HL-60 (cell line): ENCODE measurements at places on chromosomes 3 and 15.

- no peak for DNase-seq
Measured at GRCh38 chr15:57796146-57796545, 89.6 kb downstream of the POLR2M start.

DNA sequence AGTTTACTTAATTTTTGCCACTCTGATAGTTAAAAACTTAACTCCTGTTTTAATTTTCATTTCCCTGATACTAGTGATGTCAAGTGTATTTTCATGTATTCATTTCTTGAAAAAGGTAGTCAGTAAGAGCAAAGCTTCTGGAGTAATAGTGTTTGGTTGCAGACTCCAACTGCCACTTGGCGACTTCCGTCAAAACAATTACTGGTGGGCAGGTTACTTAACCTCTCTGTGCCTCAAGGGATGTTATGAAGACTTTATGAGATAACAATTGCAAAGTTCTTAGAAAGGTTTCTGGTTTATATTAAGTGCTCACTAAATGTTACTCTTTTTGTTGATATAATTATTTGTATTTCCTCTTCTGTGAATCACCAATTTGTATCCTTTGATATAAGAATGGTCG is 129.7 kb downstream of the NFKBIZ start:
- no peak for DNase-seq

DNA sequence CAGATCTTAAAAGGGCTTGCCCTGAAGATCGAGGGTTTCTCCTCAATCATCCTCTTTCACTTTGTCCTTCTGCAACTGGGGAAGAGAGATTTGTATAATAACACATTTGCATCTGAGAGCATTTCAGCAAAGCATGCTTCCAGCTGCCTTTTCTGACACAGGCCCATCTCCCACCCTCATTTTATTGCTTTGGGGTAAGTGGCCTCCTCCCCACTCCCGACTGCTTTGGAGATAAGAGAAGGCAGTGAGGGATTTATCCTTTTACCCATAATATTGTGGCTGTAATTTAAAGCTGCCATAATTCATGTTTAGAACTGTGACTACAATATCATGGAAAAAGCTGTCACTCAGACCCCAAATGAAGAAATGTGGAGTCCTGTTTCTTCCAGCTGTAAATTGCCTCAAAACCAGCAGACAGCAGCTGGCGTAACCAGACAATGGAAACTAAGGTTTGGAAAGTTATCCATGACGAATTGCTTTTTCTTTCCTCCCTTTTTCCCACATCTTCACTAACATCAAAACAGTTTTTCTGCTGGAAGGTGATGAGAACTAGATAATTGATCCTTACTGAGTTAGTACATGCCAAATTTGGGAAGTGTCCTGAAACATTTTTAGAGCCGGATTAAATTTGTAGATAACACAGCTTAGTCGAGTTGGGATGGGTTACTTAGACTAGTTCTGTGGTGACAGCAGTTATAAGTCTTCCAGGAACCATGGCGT is 104.2 kb upstream of the PFN2 start:
- DNase-seq, result no peak

DNA sequence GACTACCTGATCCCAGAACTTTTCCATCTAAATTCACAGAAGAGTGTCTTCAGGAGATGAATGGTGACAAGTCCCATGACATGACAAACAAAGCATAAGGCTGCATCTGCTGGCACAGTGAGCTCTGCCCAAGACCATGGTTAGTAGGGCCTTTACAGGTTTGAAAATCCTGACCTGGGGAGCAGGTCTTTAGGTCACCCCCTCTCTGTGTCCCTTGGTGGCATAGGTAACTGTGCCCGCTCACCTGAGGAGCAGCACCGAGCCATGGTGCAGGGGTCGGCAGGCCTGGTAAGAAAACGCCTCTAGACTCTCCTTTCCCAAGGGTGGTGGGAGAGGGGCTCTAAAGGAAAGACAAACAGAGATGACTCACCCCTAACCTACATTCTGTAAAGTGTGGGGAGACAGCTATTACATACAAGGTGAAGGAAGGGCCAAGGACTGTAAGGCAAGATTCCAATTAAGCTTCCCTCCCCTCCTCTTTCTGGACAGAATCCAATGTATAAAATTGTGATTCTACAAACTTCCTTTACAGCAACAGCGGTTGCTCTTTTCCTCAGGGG is 74.0 kb downstream of the SATB1 start:
- no peak for DNase-seq

DNA sequence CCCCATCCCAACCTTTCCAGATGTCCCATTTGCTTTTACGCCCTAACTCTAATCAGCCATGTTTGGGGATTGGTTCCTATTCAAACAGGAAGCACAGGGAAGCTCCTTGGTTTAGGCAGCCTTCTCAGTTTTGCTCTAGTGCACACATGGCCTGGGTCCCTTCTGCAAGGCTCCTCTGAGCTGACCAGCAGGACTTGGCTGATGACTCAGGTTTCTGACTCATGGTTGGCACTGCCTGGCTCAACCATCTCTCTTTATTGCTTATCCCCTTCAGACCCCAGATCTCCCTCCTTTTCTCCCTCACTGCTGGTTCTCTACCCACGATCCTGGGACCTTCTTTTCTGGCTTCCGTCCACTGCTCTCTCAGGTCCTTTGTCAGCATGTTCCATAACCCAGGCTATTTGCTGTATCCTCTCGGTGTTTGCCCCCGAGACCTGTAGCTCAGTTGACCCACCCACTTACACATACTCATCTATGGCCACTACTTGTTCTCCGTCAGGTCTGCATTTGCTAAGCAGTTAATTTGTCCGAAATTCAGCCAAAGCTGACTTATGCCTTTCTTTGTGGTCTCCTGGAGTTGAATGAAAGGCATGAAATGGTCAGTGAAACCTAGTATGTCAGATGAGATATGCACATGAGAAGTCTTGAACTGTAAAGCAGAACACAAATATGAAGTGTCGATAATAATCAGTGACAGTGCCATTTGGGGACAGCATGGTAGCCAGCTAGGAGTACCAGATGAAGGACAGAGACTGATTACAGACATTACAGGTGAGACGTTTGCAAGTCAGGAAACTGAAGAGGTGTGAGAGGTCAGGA is 323.5 kb upstream of the ROPN1 start:
- no peak for DNase-seq

DNA sequence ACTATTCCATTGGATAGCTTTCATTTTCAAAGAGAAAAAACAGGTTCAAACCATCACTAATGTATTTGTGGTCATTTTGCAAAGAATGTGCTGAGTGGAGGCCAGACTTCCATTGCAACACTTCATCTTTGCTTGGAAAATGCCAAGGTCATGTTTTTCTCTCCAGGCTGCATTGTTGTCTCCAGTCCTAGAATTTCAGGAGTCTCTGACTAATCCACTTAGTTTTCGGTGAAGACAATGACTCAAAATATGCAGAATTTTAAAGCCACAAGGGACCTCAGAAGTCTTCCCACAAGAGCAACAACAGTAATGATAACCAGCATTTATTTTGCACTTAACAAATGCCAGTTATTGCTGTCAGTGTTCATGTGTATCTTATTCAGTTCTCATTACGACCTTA is 277.0 kb downstream of the RYR3 start:
- DNase-seq, result no peak

- no peak for DNase-seq
Measured at GRCh38 chr3:47592066-47592795, 13.6 kb upstream of the CSPG5 start.

DNA sequence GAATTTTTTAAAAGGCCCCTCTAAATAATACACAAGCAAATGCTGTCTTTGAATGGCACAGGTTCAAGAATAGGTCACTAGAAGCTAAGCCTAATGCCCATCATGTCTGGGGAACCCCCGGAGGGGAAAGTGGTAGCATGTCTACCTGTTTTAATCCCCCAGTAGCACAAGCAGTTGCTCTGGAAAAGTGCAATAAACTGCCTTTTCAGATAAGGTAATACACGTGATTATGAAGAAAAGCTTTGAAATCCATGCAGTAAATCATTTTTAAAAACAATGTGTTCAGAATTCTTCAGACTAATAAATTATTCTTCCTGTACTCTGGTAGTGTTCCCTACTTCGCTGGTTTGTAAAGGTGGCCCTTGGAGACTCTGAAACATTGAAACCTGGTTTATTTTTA is 922.2 kb downstream of the ROBO1 start:
- DNase-seq, result no peak

- DNase-seq, result no peak
Measured at GRCh38 chr3:177703788-177704187, 506.5 kb upstream of the TBL1XR1 start.

GRCh38 chr15:38176155-38176554 is 76.5 kb upstream of the SPRED1 start:
- no peak for DNase-seq

DNA sequence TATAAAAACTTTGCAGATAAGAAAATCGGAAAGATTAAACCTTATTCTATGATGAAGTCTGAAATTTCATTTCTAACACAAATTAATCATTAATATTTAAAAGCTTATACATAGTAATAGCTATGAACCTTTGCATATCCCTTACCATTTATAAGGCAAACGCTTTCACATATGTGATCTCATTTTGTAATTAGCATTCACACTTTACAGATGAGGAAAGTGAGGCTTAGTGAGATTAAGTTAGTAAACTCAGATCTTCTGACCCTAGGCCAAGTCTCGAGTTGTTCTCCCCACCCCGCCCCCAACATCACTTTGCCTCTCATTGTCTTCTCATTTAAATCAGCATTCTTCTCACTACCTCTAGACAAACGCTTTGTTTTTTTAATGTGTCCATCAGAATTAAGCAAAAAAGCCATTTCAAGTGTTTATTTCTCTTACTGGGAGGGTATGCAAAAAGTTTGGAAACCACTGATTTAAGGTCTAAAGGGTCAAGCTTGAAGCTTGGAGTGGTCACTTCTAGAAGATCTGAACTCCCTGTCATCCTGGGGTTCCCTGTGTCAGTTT is 172.9 kb upstream of the BCL6 start:
- no peak for DNase-seq

- DNase-seq, result no peak
Measured at GRCh38 chr3:122987736-122988319, 39.7 kb downstream of the SEMA5B start.

DNA sequence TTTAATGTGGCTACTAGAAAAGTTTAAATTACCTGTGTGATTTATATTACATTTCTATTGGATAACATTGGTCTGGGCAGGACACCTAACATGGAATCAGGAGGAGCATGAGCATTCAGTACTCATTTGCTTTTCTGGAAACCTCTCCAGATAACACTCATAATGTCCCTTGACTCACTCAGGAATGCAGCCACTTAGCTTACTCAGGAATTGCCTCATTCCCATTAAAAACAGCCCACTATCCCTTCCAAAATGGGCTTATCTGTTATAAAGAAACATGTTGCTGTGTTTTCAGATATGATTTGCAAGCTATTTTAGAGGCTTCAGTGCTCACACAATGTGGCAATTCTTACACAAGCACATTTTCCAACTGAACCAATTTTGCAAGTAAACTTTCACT is 17.1 kb downstream of the GBE1 start:
- peak; percentile 49 for DNase-seq

DNA sequence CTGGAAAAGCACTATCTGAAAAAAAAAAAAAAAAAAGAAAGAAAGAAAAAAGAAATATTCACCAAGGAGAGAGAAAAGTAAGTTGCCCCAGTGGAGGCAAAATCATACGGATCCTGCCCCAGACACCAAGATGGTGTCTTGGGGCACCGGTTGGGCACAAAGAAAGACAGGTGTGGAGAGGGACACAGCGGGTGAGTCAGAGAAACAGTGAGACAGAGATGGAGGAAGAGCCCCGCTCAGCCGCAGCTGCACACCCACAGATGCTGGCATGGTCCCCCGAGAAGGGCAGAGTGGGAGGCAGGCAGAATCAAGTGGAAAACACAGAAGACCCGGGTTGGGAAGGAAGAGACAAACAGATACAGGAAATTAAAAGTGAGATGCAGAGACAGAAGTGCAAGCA is 129.7 kb upstream of the SMAD3 start:
- no peak for DNase-seq

GRCh38 chr15:99326235-99326634 is 75.0 kb downstream of the LRRC28 start:
- no peak for DNase-seq

DNA sequence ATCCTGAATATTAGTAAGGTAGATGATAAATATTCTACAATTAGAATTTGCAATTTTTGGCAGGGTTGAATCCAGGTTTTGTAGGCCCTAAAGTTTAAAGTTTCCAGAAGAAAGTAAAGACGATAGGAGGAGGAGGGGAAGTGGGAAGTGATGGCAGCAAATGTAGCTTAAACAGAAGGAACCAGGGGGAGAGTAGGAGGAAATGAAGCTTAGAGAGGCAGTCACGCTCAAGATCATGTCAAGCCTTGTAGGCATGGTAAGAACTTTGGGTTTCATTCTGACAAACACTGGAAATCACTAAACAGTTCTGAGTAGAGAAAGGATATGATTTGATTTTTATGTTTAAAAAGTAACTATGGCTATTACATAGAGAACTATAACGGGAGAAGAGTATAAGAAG is 63.9 kb downstream of the NR2E3 start:
- no peak for DNase-seq
